ENCODE measurements at places on chromosomes 7 and 10.

GRCh38 chr10:86483664-86484063 lies 37.9 kb downstream of the WAPL start:
- no peak for DNase-seq

DNA sequence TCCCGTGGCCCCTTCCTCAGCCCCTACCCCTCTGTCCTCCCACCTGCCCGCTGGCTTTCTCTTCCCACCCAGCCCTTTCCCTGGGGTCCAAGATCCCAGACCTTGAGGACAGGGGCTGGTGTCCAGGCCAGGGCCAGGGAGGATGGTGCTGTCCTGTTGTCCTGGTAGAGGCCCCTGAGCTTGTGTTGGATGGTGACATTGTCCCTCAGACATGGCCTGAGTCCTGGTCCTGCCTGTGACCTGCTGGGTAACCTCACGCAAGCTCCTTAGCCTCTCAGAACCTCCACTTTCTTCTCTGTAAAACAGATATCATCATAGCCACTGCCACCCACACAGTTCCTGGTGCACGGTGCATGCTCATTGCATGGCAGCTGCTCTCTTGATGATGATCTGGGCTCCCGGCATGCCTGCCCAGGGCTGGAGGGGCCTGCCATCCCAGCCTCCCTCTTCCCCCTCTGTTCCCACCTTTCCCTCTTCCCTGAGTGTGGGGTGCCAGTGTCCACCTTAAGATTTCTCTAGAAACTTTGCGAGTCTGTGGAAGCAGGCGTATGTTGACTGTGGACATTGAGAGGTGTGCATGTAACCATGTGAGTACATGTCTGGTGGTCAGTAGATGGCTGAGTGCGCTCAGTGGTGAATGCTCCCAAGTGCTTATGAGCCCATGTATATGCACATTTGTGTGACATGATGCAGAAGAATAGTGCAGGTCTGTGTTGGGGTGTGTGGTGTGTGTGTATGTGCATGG lies 60.4 kb downstream of the NEURL1 start:
- DNase-seq: no peak

- no peak for DNase-seq
Measured at GRCh38 chr10:120121768-120122167, 229.2 kb downstream of the SEC23IP start.

- DNase-seq: peak; percentile 36
Measured at GRCh38 chr10:108303149-108303548, 1138.6 kb upstream of the SORCS1 start.

GRCh38 chr10:11147722-11148121 lies 130.1 kb downstream of the CELF2 start:
- no peak for DNase-seq

GRCh38 chr7:67940400-67940799 lies 943.8 kb downstream of the TYW1 start:
- no peak for DNase-seq

GRCh38 chr10:11823989-11824346 lies 812 bp downstream of the PROSER2 start:
- no peak for DNase-seq

GRCh38 chr10:91190388-91190870 lies 30.0 kb upstream of the PCGF5 start:
- no peak for DNase-seq

DNA sequence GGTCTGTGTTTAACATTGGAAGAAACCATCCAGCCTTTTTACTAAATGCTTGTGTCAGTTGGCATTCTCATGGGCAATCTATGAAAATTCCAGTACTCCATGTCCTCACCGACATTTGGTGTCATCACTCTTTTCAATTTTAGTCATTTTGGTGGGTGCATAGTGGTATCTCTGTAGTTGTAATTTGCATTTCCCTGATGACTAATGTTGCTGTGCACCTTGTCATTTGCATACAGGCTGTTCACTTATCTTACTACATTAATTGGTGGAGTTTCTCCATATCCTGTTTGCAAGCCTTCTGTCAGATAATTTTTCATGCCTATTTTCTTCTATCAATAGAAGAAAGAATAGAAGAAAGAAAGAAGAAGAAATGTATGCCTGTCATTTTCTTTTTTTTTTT lies 73.7 kb downstream of the PLPP4 start:
- DNase-seq: no peak

DNA sequence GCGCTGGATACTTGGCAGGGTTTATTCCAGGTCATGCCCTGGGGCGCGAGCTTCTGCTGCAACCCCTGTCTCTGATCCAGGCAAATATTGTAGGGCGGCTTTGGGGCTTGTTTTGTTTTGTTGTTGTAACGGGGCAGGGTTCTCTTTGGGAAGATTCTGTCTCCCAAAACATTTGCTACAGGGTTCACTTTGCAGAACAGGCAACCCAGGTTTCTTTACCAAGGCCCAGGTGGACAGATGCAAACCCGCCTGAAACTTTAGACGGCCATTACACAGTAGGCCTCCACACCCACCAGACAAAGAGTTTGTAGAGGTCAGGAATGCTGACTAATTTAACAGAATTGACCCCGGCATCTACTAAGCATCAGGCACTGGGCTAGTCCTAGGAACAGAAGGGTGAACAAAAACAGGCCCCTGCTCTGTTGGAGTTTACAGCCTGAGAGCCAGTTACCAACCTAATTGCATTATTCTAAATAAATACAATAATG lies 567 bp upstream of the CDCA7L start:
- no peak for DNase-seq

DNA sequence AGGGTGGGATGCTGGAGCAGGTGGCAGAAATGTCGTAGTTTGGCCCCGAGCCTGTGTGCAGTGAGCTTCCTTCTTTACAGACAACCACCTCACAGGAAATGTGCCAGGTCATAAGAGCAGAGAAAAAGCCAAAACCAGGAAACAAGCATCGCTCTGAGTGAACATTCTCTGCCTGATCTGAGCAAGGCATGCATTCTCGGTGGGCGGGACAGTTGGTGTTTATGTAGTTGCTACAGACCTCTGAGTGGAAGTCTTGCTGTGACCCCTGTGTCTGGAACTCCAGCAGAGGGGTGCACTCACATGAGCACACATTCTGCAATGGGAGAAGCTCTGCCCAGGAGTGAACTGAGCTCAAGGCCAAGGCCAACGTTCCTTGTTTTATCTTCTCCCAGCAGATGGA lies 230.1 kb downstream of the TCERG1L start:
- DNase-seq: no peak

GRCh38 chr10:55766212-55766611 lies 594.8 kb downstream of the ZWINT start:
- DNase-seq: no peak

GRCh38 chr10:53724581-53724980 lies 952.0 kb upstream of the MBL2 start:
- DNase-seq: no peak

GRCh38 chr7:77205706-77206105 lies 6.1 kb upstream of the FGL2 start:
- no peak for DNase-seq

DNA sequence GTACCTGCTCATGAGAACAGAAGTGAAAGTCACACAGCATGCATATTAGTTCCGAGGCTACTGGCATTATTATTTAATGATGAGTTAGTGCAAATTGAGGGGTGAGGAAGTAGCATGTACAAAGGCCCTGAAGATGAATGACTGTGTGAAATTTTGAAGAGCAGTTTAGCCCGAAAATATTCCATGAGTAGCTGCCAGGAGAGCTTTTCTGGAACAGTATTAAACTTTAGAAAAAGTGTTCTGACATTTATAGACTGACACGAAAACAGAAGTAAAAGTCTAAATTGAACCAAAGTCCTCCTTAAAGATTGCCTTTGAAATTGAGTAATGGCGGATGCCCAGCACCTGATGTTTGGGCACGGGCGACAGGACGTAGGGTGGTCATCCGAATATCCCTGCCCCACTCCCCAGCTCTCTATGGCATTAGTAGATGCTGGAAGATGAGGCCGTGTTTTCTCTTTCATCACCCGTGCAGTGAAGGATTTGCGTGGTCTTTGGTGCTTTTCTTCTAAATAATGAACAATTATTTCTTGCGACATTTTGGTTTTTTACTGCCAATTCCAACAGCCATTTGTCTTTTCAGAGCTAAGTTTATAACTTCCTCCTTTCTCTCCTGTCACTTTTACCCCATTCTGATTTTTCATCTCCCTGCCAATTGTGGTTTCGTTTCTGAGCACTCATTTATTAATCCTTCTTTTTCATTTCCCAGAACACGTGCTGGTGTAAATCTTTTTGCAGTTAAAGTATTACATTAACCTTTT lies 192.6 kb downstream of the MGMT start:
- DNase-seq: no peak

DNA sequence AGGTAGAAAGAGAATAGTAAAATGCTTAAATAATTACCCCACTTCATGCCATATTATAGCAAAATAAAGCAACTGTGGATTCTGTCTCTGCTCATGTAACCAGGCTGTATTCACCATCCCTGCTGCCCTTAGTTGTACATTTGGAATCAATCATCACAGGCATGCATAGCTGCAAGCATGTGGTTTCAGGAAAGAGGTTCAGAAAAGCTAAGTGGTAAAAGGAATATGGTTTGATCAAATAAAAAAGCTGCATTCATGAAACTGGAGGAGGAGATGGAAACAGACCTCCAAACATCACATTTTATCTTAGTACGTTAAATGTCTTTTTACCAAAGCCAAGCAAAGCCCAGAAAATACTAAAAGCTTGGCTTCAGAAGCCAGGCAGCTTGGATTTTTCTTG lies 81.3 kb downstream of the ADAM22 start:
- no peak for DNase-seq

- no peak for DNase-seq
Measured at GRCh38 chr10:30979956-30980355, 51.7 kb downstream of the ZNF438 start.

GRCh38 chr10:121374121-121374520 lies 224.1 kb downstream of the FGFR2 start:
- no peak for DNase-seq

DNA sequence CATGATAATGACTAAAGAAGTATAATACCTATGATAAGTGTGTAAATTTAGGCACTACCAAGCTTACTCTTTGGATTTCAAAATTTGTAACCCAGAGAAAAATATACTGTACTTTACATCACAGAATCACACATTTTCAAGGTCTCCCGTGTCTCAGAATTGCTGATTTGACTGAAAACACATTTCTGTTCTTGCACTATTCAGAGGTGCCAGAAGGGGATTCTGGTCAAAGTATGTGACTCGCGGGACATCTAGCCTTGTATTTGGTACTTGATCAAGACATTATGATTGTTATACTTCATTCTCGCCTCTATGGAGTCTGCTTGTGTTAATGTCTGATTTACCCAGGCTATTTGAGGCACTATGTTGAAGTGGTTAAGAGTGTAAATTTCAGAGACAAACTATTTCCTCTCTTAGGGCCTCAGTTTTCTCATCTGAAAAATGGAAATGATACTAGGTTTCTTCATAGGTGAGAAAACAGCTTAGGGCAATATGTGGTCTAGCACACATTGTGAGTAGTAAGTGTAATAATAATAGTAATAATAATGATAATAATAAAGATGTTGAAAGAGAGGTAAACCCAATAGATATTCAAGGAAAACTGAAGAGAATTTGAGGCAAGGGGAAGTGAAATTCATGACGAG lies 320.4 kb downstream of the RNLS start:
- no peak for DNase-seq

DNA sequence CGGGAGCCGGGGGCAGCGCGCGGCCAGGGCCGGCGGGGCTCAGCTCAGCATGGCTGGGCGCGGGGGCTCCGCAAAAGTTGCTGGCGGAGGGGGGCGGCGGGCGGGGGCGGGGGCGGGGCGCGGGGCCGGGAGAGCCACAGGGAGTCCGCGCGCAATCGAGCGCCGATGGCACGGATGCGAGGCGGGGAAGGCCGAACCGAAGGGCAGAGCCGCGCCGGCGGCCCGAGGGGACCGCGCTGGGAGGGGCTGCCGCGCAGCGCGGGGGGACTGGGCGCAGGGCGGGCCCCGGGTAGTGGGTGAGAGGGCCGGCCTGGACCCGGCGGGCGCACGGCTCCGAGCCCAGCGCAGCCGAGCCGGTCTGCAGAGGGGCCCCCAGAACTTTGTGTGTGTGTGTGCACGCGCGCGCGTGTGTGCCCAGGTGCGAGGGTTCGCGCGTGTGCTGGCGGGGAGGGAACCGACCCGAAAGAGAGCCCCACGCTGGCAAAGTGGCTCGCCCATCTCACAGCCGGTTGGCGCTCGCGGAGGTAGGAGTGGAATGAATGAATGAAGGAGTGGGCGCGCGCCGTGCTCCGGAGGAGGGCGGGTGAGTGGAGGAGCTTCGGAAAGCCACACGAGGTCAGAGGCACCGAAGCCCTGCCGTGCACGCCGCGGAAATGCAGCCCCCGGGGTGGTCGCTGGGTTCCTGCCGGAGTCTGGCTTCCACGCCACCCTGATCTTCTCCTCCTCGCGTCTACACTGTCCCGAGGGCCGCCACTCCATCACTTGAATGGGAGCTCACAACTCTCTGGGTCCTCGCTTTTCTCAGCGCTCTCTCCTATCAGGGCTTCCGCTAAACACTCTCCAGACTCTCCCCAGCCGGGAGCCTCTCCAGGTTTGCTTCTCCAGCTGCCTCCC lies at the start of gene HIPK2:
Gene HIPK2, minus strand, starts transcription at position 51 of the 894 bp plus-strand sequence. CDS start 375 bp downstream, outside the sequence.
- no peak for DNase-seq

DNA sequence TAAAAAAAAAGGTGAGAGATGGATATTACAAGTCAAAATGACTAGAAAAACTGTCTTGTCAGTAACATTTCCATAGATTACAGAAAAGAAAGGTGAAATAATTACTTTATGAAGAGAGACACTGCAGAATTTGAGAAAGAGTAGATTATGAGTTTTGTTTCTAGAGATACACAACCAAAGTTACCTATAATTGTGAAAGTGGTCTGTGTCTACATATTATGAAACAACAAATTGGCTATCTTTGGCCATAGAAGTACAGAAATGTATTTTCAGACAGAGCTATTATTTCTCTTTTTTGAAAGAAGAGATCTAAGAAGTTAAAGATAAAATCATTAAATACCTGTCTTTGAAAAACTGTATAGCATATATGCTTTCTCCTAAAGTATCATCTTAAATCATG lies 30.1 kb downstream of the KCND2 start:
- no peak for DNase-seq

DNA sequence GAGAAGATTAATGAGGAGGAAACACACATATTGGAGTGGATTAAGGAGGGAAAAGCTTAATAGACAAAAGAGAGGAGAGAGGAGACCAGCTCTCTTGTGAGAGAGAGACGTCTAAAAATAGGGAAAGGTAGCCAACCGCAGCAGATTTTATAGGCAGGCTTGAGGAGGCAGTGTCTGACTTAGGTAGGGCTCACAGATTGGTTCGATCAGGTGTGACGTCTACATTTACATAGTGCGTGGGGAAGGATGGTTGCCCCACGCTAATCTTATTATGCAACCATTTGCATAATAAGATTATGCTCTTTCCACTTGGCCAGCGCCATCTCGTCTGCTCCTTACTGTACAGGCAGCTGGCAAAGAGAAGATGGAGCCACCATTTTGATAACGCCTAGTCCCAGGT lies 122.0 kb downstream of the MARCHF5 start:
- DNase-seq: no peak

- no peak for DNase-seq
Measured at GRCh38 chr7:115552766-115553165, 477.8 kb downstream of the TFEC start.

GRCh38 chr7:100087055-100087750 lies 1.6 kb upstream of the COPS6 start:
- DNase-seq: peak; percentile 99

DNA sequence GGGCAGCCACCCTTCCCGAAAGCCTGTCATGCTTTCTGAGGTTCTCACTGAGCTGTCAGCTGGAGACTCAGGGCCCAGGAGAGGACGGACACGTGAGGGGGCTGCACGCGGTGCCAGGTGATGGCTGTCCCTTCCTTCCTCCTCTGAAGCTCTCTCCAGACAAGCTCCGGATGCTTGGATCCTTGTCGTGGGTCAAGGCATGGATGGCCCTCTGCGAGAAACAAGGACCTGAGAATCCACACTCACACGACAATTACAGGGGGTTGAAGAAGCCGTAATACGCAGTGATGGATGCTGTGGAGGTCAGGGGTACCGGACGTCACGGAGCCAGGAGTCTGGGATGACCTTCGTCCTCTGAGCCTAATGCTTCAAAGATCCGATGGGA lies 170.3 kb downstream of the USP6NL start:
- no peak for DNase-seq
